ENCODE measurements at places on chromosomes 16 and 17.

- DNase-seq, result no peak
These were observed 163.8 kb downstream of the TOX3 start for GRCh38 chr16:52383119-52383518.

DNA sequence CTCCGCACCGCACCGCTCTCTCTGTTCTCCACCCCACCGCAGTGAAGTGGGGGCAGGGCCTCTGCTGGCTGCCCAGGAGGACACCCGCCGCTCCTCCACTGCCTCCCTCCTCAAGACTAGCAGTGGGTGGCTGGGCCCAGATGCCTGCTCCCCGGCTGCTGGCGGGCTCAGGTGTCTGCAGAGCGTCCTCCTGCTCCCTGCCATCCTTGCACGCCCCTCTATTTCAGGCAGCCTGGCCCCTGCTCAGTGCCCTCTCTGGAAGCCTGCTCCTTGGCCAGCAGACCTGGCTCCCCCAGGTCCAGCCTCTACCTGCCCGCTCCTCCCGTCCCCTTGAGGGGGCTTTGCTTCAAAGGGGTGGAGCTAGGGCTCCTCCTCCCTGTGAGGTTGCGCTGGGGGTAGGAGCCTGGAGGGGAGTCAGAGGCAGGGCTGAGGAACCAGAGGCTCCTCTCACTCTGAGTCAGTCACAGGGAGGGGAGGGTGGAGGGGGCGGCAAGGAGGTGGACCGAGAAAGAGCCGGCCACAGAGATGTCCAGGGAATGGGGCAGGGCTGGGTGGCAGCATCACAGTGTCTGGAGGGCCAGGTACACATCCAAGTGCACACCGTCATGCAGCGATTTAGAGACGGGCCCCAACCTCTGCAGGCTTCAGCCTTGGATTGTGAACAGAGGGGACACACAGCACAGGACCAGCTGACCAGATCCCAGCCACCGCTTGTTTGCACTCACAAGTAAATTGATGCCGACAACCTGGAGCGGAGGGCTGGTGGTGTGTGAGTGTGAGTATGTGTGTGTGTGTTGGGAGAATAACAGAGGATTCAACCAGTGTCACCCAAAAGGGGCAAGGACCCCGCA is 9.8 kb upstream of the TMEM92 start:
- no peak for DNase-seq

- no peak for DNase-seq
These were observed 9.8 kb downstream of the SLC38A10 start for GRCh38 chr17:81285179-81285878.

- DNase-seq, result no peak
These were observed 119.1 kb downstream of the RAB11FIP4 start for GRCh38 chr17:31510308-31511194.

- DNase-seq, result no peak
These were observed 6.7 kb upstream of the TPPP3 start for GRCh38 chr16:67399749-67400704.

DNA sequence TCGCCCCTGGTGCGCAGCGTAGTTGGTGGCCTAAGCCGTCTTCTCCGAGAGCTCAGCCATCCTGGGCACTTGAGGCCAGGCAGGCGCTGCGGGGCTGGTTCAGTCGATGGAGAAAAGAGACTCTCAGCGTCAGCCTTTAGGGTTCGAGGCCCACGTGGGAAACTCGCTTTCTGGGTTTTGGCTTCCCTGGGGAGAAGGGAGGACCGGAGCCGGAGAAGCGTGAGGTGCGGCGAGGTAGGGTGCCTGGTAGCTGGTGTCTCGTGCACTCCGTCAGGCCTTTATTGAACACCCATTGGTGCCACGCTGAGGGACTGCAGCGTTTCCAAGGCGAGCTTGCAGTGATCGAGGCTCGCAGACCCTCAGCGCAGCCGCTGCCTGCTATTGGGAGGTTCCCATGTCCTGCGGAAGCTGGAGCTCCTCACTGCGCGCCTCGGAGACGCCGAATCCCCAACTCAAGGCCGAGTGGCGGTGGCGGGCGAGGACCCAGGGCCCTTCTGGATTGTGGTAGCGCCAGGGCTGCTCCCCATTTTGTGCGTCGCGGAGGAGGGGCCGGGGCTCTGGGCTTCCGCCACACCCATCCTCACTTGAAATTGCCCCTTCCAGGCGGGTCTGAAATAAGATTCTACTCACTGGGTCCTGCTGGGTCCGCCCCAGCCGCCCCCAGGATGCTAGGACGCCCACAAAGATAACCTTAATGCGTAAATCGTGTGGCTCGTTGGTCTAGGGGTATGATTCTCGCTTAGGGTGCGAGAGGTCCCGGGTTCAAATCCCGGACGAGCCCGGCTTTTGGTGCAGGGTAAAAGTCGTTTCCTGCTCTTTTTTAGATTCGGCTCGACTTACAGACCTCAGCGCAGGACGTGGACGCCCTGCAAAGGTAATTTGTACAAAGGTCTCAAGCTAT is 1.2 kb downstream of the OR1F1 start:
- no peak for DNase-seq

DNA sequence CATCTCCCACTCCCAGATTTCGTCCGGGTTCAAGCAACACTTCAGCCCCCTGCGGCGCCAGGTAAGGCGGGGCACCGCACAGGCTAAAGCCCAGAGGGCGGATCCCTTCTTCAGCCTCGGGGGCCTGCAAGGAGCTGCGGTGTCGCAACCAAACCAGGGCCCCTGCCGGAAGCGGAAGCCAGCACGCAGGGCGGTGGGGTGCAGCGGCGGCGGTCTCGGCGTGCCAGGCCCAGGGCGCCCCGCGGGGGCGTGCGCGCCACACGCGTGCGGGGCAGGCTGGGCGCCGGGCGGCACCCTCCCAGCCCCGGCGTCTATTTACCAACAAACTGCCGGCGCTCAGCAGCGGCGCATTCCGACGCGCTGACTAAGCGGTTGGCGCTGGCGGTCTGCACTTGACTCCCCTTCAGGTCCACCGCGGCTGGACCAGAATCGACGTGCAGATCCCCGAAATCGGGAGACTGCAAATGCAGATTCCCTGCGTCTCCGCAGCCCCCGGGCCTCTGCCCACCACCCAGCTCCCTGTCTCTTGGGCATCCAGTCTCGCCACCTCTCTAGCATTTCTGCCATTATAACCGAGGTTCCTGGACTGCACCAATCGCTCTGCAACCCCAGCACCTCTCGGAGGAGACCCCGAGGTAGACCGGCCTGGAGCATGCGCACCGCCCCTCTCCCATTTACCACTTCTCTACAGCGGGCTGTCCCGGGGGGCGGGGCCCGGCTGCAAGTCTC is 421 bp upstream of the DLX4 start:
- DNase-seq, result peak; percentile 24

- no peak for DNase-seq
These were observed 38.5 kb downstream of the IGF2BP1 start for GRCh38 chr17:49035470-49036269.

GRCh38 chr16:87551487-87551886 is 50.8 kb upstream of the JPH3 start:
- DNase-seq, result no peak

- no peak for DNase-seq
These were observed 619.5 kb upstream of the CDH5 start for GRCh38 chr16:65746941-65747340.

DNA sequence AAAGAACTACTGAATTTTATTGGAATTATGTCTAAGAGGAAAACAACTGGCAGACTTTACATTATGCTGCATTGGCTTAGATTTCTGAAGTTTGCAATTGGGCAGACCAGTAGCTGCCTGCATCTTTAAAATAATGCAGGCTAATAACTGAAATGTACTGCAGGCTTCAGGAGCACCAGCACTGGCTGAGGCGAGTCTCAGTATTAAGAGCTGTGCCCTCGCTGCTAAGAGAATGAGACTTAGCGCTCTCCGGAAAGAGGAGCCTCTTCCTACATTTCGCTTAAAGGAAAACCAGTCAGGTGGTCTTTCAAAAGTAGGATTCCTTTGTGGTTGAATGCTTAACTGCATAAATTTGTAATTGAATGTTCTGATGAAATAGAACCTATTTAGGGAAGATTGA is 885 bp downstream of the CNTNAP4 start:
- DNase-seq, result no peak

GRCh38 chr17:2749058-2749783 is at the start of gene CCDC92B:
TSS of gene CCDC92B (minus strand) at chr17:2749652. CDS start at chr17:2735145, 14,507 bp downstream.
- no peak for DNase-seq

- no peak for DNase-seq
These were observed 13.6 kb downstream of the LGALS9 start for GRCh38 chr17:27644586-27644985.

GRCh38 chr16:88390735-88391134 is 8.0 kb downstream of the ZNF469 start:
- no peak for DNase-seq

- DNase-seq, result no peak
These were observed 13.1 kb upstream of the LPCAT2 start for GRCh38 chr16:55495616-55496289.

GRCh38 chr17:8487130-8487645 is 51.5 kb downstream of the NDEL1 start:
- DNase-seq, result no peak

- DNase-seq, result no peak
These were observed 134.6 kb downstream of the GAS7 start for GRCh38 chr17:10063730-10064241.

- no peak for DNase-seq
These were observed 167.2 kb upstream of the CDH11 start for GRCh38 chr16:65289022-65289421.

- no peak for DNase-seq
These were observed 92.0 kb upstream of the CCL2 start for GRCh38 chr17:34163123-34163522.

- no peak for DNase-seq
These were observed 103.8 kb downstream of the RAB11FIP4 start for GRCh38 chr17:31495022-31495885.

GRCh38 chr16:21654881-21655280 is 2.5 kb upstream of the IGSF6 start:
- no peak for DNase-seq

DNA sequence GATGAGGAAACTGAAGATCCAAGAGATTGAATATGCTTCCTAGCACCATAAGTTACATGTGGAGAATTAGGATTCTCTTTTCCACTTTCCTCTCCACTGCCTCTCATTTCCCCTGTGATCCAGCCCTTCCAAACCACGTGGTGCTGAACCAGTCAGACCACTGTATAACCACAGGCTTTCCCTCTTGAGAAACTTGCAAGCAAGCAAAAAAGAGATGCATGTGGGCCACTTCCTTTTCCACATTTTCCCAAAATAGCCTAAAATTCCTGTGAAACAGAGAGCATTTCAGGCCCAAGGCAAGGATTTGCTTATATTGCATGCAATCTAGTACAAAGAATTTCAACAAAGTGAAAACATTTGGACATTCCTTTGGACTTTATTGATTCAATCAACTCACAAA is 59.3 kb upstream of the KSR1 start:
- no peak for DNase-seq

DNA sequence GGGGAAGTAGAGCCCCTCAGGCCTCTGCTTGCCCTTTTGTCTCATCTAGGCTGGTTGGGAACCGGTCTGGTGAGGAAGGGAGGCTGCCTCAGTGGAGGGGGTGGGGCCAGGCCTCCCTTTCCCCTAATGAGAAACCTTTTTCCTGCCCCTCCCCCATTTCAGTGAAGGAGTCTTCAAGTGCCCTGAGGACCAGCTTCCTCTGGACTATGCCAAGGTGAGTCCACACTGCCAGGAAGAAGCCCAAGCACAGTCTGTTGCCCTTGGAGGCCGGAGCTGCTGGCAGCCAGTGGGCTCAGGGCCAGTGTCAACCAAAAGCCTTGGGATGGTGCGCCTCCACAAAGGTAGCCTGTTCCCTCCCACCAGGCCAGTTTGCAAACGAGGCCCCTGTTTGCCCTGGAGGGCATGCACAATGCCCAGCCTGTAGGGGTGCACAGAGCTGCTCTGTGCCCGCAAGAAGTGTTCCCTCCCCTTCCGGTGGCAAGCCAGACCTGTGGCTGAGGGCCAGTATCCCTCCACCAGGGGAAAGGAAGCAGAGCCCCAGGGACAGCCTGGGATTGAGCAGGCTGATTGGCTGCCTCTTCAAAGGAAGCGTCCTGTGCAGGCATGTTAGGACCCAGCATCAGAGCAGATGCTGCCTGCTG is 3.4 kb downstream of the TRAF4 start:
- DNase-seq, result no peak

DNA sequence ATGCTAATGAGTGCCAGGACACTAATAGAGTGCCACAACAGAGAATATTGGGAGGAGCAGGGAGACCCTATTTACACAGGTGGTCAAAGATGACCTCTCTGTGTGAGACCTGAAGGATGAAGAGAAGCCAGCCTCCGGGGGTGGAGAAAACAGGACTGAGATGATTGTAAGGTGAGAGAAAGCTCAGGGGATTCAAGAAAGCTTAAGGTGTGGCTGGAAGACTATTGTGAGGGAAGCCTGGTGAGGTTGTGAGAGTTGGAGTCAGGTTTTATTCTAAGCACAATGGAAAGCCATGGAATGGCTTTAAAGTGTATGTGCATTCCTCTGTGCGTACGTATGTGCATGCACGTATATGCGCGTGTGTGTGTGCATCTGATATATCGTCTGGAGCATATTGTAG is 10.4 kb upstream of the MARCHF10 start:
- DNase-seq, result no peak

GRCh38 chr16:51968749-51969148 is 578.2 kb downstream of the TOX3 start:
- DNase-seq, result no peak

DNA sequence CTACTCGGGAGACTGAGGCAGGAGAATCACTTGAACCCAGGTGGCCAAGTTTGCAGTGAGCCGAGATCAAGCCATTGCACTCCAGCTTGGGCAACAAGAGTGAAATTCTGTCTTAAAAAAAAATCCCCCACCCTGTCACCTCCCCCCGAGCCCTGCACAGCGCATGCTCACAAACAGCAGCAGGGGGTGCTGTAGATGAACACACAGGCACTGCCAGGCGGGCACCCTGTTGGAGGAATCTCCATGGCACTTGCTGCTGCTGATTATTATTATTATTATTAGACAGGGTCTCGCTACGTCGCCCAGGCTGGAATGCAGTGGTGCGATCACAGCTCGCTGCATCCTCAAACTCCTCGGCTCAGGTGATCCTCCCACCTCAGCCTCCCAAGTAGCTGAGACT is 24.6 kb downstream of the FZD2 start:
- no peak for DNase-seq

GRCh38 chr17:30570596-30571265 is 93.5 kb downstream of the GOSR1 start:
- no peak for DNase-seq

DNA sequence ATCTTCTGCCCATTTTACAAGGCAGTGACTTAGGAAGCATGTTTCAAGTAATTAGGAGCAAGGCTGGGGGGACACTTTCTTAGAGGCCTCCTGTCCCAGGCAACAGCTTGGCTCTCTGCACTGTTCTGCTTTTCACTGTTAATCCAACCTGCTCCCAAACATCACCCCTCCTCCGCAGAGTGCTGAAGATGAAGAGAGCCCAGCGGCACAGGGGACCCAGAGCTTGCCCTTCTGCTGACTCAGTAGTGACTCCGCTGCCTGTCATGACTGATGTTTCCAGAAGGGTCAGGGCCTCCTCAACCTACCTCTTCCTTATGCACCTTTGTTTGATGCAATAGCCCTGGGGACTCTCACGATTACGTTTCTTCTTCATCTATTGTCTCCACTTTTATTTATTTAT is 38.9 kb upstream of the NDRG4 start:
- no peak for DNase-seq

Data from stimulated activated CD8-positive, alpha-beta memory T cell treated with anti-CD3 and anti-CD28 coated beads, Interleukin-4, amount 100 ng/mL, for 1 hour (primary cell).